Omental fat pad (tissue), 4 donors: ENCODE measurements at places on chromosomes 16 and 17. TPM values are rescaled to one million over a fixed set of nuclear protein-coding genes. Genes with fewer than 3 reads are reported as not detected.

DNA sequence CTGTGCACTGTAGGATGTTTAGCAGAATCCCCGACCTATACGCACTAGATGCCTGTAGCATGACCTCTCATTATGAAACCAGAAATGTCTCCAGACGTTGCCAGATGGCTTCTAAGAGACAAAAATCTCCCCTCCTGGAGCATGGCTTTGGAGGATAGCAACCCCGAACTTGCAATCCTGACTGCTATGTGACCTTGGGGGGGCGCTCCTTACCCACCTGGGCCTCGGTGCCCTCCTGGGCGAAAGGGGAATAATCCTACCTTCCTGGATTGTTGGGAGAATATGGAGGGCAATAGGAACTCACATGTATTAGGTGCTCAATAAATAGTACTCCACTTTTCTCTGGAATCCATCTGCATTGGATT, 8.1 kb downstream of the MRM1 start:
- no peak for DNase-seq

The MAF gene
- total RNA-seq: 49.8 TPM

DNA sequence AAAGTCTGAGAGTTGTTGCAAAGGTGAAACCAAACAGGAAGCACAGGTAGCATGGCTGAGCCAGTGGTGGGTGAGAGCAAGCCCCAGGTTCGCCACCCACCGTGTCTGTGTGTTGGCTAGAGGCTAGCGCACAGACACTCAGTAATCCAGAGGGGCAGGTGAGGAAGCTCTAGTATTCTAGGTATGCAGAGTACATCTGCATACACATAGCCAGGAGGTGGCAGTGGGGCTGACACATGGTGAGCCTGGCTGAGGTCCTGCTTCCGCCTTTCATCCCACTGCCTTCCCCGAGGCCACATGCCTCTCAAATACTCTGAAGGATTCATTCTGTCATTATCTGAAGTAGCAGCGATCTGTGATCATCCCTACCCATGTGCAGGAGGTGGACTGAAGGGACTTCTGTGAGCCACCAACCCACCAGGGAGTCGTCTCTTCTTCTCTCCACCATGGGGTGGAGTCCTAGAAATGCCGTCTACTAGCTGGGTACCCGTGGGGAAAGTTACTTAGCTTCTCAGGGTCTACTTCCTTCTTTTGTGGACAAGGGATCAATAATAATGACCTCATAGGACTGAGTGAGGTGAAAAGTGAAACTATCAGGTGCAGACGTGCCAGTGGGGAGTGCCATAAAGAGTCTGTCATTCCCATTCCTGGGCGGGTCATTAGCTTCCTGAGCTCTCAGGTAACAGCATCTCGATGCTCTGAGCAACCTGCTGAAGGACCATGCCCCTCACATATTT, 36.0 kb upstream of the ICAM2 start:
- DNase-seq: no peak

The TBC1D3C gene
- total RNA-seq: not detected

The GRIN2A gene
- total RNA-seq: 1.2 TPM

GRCh38 chr17:17989081-17989480, 16.4 kb downstream of the DRC3 start:
- no peak for DNase-seq

The ABCA9 gene
- 55.4 TPM for total RNA-seq

DNA sequence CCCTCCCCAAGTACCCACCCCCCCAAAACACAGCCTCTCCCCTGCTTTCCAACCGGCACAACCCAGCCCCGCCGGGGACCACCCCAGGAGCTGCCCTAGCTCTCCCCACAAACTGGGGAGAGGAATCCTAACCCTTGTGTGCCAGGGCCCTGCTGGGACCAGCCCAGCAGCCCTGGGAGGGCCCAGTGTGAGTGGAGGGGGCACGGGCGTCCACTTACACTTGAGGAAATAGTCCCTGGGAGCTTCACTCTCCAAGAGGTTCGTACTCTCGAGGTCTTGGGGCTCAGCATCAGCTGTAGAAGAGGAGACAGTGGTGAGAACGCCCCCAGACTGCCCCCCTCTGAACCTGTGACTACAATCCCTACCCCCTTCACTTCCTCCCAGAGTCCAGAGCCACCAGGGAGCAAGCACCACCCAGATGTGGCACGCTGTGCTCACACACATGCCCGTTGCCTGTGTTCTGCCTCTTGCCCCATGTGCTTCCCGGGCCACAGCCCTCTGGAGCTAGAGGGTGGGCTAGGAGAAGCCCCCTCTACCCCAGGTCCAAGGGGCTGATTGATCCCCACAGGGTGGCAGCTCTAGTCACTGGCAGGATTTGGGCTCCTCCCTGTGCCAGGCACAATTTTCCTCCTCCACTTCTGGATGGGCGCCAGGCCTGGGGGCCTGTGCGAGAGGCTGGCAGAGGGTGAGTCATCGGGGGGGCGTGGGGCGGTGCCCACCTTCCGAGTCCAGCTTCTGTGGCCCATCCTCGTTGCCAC, 3.0 kb downstream of the TRIM47 start:
- DNase-seq: no peak

GRCh38 chr16:73034374-73034773, 13.6 kb downstream of the ZFHX3 start:
- no peak for DNase-seq

The ACSM2B gene
- total RNA-seq: not detected

DNA sequence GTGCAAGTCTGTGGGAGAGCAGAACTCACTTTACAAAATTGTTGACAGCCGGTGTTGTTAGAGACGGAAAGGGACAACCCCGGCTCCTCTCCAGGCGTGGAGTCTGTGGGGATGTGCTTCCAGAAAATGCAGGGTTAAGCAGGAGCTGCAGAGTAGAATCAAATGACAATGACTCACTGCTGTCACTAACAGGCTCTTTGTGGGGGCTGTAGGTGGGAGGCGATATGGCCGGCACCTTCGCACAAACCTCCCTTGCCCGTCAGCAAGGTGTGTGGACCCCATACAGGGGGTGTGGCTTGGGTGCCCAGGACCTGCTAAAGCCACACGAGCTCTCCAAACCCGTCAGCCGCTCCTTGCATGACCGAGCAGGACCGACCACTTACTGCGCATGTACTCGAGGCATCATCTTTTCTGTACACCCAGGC, 5.8 kb downstream of the PDK2 start:
- no peak for DNase-seq

DNA sequence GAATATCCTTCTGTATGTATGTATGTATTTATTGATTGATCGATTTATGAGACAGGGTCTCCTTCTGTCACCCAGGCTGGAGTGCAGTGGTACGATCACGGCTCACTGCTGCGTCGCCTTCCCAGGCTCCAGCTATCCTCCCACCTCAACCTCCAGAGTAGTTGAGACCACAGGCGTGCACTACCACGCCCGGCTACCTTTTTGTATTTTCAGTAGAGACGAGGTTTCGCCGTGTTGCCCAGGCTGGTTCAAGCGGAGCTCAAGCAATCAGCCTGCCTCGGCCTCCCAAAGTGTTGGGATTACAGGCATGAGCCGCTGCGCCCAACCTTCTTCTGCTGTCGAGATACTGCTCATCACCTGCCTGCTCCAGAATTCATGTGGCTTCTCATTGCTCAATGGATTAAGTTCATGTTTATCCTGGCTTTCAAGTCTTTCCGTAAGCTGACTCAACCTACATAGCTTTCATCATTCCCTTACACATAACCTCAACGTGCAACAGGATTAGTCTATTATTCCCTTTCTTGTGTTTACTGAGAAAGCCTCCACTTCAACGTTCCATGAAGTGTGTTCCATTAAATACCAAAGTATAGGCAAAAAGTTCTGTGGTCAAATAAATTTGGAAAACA, 13.6 kb downstream of the TAC4 start:
- no peak for DNase-seq
